Activated CD4-positive, alpha-beta memory T cell treated with anti-CD3 and anti-CD28 coated beads, Interleukin-2, amount 10 ng/mL, durations not matched to agents 7 days and 5 days (primary cell): ENCODE measurements at places on chromosomes 12 and 14. TPM values are rescaled to one million over a fixed set of nuclear protein-coding genes. Genes with fewer than 3 reads are reported as not detected.

- DNase-seq = no peak
Observed at GRCh38 chr12:130992979-130993538, 39.4 kb downstream of the ADGRD1 start.

Gene PLXNC1
- total RNA-seq = 27.0 TPM

- no peak for DNase-seq
Observed at GRCh38 chr12:29208936-29209701, 60.0 kb downstream of the FAR2 start.

- DNase-seq = no peak
Observed at GRCh38 chr12:55933799-55934742, 3.1 kb downstream of the DGKA start.

- no peak for DNase-seq
Observed at GRCh38 chr14:54411371-54411770, 14.6 kb downstream of the CDKN3 start.

GRCh38 chr14:105283028-105283427 is 17.8 kb downstream of the BRF1 start:
- DNase-seq = no peak

Gene PRB2
- not detected for total RNA-seq

- peak; percentile 92 for DNase-seq
Observed at GRCh38 chr14:35404449-35405303, at the start of gene NFKBIA. TSS of gene NFKBIA (minus strand) at chr14:35404749. CDS start at chr14:35404644, 105 bp downstream.

DNA sequence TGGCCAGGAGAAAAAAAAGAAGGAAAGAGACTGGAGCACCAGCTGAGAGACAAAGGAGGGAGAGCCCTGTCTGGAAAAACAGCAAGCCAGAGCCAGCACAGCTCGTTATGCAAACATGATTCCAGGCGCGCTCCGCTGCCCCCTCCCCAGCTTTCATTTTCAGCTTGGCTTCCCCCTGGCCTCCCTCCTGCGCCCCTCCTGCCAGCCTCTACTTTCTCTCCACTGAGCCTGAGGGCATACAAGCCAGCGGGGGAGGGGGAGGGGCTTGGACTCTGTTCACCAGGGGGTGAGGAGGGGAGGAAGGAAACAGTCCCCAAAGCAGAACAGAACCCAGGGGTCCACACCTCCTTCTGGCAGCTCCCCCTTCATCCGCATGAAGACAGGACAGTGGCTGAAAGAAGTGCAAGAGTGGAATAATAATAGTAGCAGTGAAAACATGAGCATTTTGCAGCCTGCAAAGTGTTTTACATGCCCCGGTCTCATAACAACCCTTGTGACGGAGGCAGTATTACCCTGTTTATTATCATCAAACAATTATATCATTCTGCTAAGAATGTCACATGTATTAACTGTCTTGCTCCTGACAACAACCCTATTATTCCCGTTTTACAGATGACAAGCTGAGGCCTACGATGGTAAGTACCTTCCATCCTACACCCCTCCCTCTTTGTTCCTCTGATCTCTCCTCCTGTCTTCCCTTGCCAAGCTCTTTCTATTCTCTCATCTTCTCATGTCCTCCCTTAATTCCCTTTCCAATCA is 24.2 kb downstream of the SMUG1 start:
- no peak for DNase-seq

DNA sequence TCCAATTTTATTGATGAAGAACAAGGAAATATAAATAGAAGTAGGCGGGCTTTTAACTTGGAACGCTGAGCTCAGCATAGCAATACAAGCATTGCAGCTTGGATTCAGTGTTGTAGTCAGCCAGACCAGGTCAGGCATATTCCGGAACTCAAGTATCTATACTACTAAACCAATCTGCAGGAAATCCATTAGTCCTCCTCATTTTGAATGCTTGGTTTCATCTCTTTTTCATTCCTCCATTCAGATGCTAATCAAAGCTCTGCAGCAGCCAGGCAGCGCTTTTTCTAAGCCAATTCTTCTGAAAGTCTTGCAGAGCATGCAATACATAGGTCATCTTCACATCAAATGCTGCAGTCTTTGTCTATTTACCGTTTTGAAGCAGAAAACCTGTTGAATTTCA is 49.0 kb downstream of the KIF21A start:
- no peak for DNase-seq

GRCh38 chr12:124639122-124639806 is 71.9 kb upstream of the NCOR2 start:
- no peak for DNase-seq

Gene PTPN6
- 295 TPM for total RNA-seq

GRCh38 chr12:52975204-52975603 is 26.3 kb downstream of the KRT18 start:
- DNase-seq = no peak

DNA sequence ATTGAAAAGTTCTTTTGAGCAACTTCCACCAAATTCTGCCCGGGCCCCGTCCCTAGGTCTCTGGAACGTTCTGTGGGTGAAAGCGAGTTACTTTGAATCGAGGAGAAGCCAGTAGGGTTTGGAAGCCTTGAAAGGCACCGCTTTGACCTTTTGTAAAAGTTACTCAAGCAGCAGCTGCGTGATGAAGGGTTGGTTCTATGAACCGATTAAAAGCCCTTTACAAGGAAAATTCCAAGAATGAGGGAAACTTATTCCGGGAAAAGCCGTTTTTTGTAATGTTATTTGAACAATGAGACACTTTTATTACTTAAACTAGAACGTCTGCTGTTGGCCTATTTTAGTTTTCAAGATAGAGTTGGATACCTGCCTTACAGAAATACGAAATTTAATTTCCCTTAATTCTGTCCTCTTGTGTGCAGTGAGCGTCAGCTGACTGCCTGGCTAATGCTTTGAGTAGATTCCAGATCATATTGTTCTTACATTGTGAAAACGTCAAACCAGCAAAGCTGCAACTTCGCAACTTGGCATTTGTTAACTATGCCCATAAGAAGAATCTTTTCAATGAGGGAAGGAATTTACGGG is 906 bp downstream of the LARP4 start:
- DNase-seq = no peak

- no peak for DNase-seq
Observed at GRCh38 chr12:20463913-20464524, 95.7 kb downstream of the PDE3A start.

DNA sequence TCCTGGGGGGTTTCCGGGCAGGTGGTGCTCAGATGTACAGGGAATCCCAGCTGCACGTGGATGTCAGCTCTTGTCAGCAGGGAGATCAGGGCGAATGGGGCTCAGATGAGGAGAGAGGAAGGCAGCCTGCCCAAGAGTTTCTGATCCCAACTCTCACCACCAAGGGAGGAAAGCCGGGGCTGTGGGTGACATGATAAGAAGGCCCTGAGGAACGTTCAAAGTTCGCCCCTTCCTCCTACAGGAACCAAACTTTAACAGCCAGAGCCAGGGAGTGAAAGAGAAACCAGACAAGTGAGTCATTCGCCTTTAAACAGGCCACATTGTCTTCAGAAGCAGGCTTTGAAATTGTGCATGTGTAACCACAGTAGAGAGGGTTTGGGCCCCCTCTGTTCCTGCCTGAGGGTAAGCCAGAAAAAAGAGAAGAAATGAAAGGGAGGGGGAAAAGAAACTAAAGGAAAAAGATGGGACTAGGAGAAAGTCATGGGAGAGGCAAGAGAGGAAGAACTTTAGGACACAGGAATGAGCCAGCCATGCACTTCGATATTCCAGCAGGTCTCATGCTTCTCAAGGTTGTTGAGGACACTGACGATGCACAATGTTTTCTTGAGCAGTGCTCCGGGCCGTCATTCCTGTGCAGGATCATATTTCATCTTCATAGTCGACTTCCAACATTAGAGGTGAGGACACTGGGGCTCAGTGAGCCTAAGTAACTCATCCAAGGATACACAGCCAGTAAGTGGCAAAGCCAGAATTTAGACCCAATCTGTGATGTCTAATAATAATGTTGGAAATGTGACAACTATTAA is 691.4 kb upstream of the TBX3 start:
- no peak for DNase-seq

- no peak for DNase-seq
Observed at GRCh38 chr12:110246636-110247339, 34.3 kb upstream of the ATP2A2 start.

DNA sequence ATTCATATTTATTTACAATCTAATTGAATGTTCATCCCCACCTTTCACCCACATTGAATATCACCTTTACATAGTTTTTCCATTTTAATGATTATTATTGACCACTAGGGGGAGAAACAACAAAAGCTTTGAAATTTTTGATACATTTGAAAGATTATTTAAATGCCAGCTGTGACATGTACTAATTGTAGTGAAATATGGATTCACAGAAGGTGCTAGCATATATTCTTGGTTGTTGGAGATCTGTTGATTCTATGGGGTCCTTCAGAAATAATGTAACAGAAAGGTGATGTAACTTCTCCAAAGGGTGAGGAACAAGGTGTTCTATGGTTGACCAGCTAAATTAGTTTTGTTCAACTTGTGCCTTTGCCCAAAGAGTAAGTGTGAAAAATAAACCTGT is 22.4 kb upstream of the GPR33 start:
- DNase-seq = no peak

Gene TAS2R8
- total RNA-seq = not detected

DNA sequence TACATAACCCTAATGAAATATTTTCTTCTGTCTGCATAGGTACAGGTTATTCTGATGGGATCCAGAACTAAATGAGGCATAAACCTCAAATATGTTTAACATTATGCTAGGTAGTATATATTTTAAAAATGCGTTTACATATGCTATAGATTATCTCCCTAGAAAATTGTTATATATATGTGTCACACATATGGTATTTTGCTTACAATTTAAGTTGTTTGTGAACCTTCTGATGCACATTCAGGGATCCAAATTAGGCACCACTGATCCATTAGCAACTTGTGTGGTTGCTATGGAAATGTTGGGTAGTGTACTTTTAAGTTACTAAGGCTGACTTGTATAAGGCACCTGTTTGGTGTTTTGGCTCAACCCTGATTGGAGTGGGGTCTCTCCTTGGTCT is 456.7 kb downstream of the AEBP2 start:
- no peak for DNase-seq
